A549 (cell line): ENCODE measurements at places on chromosomes 7 and 10. TPM values are rescaled to one million over a fixed set of nuclear protein-coding genes. Genes with fewer than 3 reads are reported as not detected.

Gene LEP
- not detected in 3 replicates for polyA plus RNA-seq

GRCh38 chr7:74138334-74138867 is 35.8 kb upstream of the EIF4H start:
- no peak for DNase-seq

GRCh38 chr10:97515271-97515978 is 16.7 kb downstream of the UBTD1 start:
- DNase-seq: no peak

- DNase-seq: no peak
Observed at GRCh38 chr7:12119620-12120303, 91.3 kb upstream of the TMEM106B start.

DNA sequence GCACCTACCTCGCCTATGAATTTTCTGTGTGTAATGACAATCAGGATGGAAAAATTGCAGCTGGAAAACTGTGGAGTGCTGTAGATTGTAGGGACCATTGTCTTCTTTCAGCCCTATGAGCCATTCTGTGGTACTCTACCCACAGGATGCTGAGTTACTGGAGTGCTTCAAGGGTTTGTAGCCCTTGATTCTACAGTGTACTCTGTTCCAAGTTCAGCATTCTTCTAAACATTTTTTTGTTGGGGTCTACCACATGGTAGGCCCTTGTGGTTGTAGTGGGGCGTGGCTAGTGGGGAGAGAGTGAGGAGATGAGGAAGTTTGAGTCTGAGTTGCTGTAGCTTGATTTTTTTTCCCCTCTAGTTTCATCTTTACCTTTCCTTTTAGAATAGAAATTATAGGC is 33.5 kb downstream of the REEP3 start:
- DNase-seq: no peak

DNA sequence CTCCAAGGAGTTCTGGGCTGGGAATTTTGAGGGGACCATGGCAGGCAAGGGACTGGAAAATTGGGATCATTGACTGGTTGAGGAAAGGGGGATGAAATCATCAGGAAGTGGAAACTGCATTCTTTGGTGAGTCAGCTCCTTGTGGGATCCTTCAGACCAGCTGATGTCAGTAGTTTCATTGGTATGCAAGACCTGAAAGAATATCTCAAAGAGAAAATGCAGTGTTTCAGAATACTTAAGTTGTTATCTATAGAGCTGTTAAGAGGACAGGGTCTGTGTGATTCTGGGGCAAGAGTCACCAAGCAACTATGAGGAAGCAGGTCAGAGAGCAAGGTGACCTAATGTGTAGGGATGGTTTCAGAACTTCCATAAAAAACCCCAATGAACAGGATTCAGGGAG is 595.9 kb upstream of the AUTS2 start:
- peak; percentile 12 for DNase-seq

Gene ADARB2
- polyA plus RNA-seq: not detected in 3 replicates

- DNase-seq: no peak
Observed at GRCh38 chr10:131635564-131636015, 265.2 kb upstream of the PPP2R2D start.

Gene GPER1
- 0.50 to 0.80 TPM (median 0.54 TPM) in 3 replicates for polyA plus RNA-seq

DNA sequence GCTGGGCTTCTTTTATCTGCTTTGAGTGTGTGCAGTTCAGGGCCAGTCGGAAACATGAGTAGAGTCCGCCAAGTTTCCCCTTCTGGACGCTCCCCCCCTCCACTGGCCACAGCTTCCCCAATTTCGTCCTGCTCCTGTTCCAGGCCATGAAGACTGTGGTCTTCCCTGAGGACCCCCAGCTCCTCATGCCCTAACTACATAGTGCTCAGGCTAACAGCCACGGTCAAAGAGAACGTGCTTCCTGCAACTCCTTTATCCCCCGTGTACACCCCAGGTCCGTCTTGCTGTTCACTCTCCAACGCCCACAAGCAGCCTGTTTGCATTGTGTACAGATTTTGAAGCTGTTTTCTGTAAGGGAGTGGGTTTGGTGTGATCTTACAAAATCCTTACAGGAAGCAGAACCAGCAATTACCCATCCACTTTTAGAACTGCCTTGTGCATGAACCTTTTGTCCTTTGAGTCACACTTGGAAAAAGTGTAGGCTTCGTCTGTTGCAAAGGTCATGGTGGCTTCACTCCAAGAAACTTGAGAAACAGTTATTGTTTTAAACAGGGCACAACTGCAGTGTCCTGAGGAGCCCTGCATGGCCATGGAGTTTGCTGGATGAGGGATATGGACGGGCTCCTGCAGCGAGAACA is 77.0 kb upstream of the FAM20C start:
- DNase-seq: no peak

Gene ANK3
- 0.56 to 0.66 TPM (median 0.58 TPM) in 3 replicates for polyA plus RNA-seq

- DNase-seq: no peak
Observed at GRCh38 chr7:34043461-34044305, 138.3 kb downstream of the BMPER start.

DNA sequence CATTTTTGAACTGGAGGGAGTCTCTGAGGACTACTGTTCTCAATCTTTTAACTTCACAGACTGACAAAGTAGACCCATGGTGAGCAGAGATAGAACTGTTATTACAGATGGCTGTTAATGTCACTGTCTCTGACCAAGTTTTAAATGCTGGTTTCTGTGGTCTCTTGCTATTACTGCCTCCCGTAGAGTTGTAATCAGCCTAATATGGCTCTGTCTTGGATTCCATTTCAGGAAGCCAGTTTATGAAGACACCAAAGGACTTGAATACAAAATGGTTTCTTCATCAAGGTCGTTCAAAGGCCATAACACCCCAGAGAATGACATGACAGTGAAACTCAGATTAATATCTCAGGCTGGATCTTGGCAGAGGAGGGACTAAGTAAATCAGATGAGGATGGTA is 3.9 kb downstream of the SFRP4 start:
- no peak for DNase-seq
